ENCODE measurements at places on chromosomes 6 and 20. TPM values are rescaled to one million over a fixed set of nuclear protein-coding genes. Genes with fewer than 3 reads are reported as not detected.

Gene SMIM29
- total RNA-seq = 5.2 TPM

Gene C6orf163
- total RNA-seq = 4.2 TPM

Gene E2F1
- total RNA-seq = 5.2 TPM

Gene AIF1
- 19.8 TPM for total RNA-seq

Gene ENPP1
- total RNA-seq = 17.7 TPM

Gene PDE10A
- 11.0 TPM for total RNA-seq

Gene TNNC2
- 2,844 TPM for total RNA-seq

Gene HSPA12B
- total RNA-seq = 14.6 TPM

Gene MAK
- not detected for total RNA-seq

Gene TRIM40
- not detected for total RNA-seq

Gene SLC32A1
- not detected for total RNA-seq

Gene NOX3
- not detected for total RNA-seq

Gene GRM1
- total RNA-seq = under 0.01 TPM

Gene LIME1
- total RNA-seq = 0.52 TPM

Gene CST5
- total RNA-seq = not detected

Gene MYLK2
- 21.9 TPM for total RNA-seq

Gene SLC13A3
- 2.6 TPM for total RNA-seq

Gene HLA-C
- 56.9 TPM for total RNA-seq

Gene HLA-DRB5
- 14.6 TPM for total RNA-seq

Gene MLIP
- total RNA-seq = 27.7 TPM

Gene OTOR
- not detected for total RNA-seq

Gene LY6G5C
- total RNA-seq = not detected

Gene MCCD1
- total RNA-seq = not detected

Gene HACE1
- 19.8 TPM for total RNA-seq

Gene SLC22A23
- 2.6 TPM for total RNA-seq

Gene GATA5
- 0.52 TPM for total RNA-seq

Gene ECT2L
- under 0.01 TPM for total RNA-seq

Gene SIRPA
- total RNA-seq = 8.9 TPM

Gene TDRD6
- total RNA-seq = 0.52 TPM

All from skeletal muscle tissue (tissue), 5 donors.